Natural killer cell treated with Interleukin-12 subunit alpha and Interleukin-12 subunit beta and Interleukin-15 and Interleukin-18, amount 100 ng/mL, for 72 hours (primary cell): ENCODE measurements at places on chromosomes 7 and 10. TPM values are rescaled to one million over a fixed set of nuclear protein-coding genes. Genes with fewer than 3 reads are reported as not detected.

GRCh38 chr10:43225787-43226153, 41.1 kb downstream of the RASGEF1A start:
- no peaks in the 10 kb centered on the region for H3K36me3 ChIP-seq
- H3K27me3 ChIP-seq: no peaks in the 10 kb centered on the region
- no peak overlapping the region for H3K27ac ChIP-seq

DNA sequence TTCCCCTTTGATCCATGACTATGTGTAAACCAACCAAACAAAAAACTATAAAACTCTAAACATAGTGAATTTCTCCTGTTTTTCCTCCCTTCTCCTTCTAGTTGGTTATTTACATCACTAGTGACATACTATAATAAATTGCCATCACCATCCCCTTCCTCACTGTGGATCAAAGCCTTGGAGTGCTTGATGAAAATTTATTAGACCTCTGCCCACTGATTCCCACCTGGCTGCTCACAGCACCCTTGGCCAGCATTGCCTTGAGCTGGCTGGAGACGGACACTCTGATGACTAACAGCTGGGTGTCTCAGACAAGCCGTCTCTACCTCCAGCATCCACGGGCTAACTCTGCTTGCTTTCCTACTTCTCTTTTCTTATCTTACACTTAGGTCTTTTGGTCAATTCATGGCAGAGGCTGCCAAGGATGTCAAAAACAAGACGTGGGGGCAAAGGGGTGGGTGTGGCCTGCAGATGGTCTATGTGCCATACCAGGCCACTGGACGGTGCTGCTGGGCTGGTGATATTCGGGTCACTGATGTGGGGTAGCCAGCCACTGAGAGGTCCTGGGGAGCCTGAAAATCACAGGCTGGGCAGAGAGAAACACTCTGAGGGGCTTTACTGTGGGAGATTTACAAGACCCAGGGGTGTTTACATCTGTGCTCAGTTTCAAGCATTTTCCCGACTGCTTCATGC, 207.8 kb downstream of the TAX1BP1 start:
- no peaks in the 10 kb centered on the region for H3K27me3 ChIP-seq
- no peak for DNase-seq
- no peak overlapping the region for H3K4me3 ChIP-seq
- H3K27ac ChIP-seq: peak overlapping the region; percentile 4
- no peaks in the 10 kb centered on the region for H3K36me3 ChIP-seq

DNA sequence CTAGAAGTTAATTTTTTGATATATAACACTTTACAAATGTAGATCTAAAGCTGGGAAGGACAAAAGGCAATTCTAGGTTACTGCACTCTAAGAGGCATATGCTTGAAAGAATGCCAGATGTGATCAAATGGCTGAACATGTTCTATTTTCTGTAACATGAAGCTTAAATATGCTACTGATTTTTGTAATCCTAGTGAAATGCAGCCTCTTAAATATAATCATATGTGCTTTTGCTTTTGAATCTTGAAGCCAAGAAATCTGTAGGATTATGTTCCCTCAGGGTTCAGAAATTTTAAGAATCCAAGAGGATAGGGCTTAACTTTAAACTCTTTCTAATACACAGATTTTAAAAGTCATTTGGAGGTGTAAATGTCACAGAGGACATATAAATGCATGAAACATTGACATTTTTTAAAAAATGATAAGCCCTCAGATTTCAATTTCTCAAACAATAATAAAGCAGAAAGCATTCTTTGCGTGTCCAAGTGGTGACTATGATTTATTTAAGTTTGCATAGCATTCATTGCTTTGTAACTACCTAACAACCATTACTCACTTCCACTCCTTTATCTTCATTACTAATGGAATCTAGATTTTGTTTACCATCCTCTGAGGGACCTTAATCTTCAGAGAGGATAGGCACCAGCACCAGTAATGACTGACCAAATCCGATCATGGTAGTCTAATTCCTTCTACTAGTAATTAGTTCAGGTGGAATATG, 170.4 kb downstream of the MAGI2 start:
- H3K27me3 ChIP-seq: no peaks in the 10 kb centered on the region
- no peaks in the 10 kb centered on the region for H3K36me3 ChIP-seq
- no peak overlapping the region for H3K27ac ChIP-seq
- no peaks in the 10 kb centered on the region for H3K4me1 ChIP-seq
- no peak for DNase-seq

DNA sequence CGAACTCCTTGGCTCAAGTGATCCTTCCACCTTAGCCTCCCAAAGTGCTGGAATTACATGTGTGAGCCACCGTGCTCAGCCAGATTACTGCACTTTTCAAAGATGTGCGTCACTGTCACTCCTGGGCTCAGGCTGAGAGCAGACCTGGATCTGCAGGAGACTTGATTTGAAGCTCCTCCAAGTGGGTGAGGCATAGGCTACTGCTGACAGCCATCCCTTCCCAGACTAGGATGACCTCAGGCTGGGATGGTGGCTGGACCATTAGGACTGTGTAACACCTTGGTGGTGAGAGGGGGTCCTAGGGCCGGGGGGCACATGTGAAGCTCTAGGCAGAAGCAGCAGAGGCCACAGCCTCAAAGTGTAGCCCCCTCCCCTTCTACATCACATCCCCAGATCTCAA, 8.2 kb upstream of the SRRM3 start:
- DNase-seq: no peak
- no peaks in the 10 kb centered on the region for H3K27me3 ChIP-seq
- H3K36me3 ChIP-seq: no peaks in the 10 kb centered on the region
- no peak overlapping the region for H3K27ac ChIP-seq
- no peak overlapping the region for H3K4me3 ChIP-seq

DNA sequence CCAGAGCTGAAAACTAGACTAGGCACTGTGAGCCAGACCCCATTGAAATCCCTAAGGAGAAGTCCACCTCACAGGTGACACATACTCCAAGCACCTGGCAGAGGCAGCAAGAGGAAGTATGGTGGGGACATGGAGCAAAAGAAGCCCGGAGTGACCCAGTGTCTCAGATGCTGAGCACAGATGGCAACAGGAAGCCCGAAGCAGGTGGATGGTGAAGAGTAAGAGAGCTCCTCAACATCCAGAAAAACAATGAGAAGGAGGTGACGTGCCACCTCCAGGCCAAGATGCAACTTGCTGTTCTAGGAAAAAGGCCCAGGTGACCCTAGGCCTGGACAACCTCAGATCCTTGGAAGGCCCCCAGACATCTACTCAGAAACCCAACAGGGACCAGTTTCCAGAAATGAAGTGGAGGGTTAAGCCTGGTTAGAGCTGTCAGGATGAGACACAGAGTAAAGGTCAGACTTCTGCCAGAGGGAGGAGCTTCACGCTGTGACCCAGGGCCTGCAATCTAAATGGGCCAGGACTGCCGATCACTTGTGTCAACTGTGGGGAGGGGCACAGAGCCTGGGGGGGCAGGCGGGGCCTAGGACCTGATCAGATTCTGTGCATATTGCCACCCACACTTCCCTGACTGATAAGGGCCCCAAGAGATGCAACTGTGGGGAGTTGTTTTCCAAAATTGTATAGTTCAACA, 2.4 kb upstream of the COBL start:
- H3K36me3 ChIP-seq: no peaks in the 10 kb centered on the region
- no peak overlapping the region for H3K27ac ChIP-seq
- DNase-seq: no peak
- H3K4me1 ChIP-seq: no peaks in the 10 kb centered on the region
- peaks cover 29% of the 10 kb centered on the region for H3K27me3 ChIP-seq

DNA sequence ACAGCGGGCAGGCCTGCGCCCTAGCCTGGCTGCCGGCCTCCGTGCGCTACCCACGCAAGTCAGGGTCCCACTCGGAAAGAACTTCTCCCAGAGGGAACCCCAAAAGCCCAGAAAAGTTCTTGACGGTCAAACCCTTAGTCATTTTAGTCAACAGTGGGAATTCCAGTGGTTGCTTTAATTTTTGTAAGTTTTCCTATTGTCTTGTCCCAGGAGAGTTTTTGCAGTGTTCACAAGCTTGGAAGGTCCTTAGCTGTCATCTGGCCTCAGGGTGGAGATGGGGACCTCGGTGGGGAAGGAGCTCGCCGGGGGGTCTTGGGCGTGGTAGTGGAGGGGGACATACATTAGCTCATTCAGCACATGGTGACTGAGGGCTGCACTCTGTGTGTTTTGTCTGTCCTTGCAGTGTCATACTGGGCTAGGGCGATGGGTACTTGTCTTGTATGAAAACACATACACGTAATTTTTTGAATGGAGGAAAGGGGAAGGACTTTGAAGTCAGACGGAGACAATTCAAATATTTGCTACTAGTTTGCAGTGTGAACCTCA, 736 bp downstream of the MINDY4 start:
- no peak for DNase-seq
- H3K27ac ChIP-seq: peak overlapping the region; percentile 26
- H3K36me3 ChIP-seq: no peaks in the 10 kb centered on the region
- H3K4me1 ChIP-seq: peaks cover 5% of the 10 kb centered on the region
- H3K27me3 ChIP-seq: no peaks in the 10 kb centered on the region

The FBXL13 gene
- total RNA-seq: 0.43 TPM

The NKX2-3 gene
- total RNA-seq: not detected

The COL13A1 gene
- not detected for total RNA-seq
